ENCODE measurements at places on chromosomes 7 and 10.

DNA sequence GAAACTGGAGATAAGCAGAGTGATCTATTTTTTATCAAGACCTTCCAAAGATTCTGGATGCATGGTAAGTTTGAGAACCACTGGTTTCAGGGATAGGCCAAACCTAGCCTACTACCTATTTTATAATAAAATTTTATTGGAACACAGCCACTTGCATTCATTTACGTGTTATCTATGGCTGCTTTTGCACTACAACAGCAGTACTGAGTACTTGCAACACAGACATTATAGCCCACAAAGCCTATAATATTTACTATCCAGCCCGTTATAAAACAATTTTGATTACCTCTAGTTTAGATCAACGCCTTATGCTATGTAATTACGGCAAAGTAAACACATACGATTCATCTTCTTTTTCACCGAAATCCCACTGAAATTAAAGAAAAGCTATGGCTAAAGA, 18.4 kb downstream of the STEAP1 start:
- DNase-seq: no peak

- DNase-seq: no peak
These were observed 123.1 kb upstream of the PITRM1 start for GRCh38 chr10:3295582-3296151.

- no peak for DNase-seq
These were observed 32.4 kb downstream of the CCSER2 start for GRCh38 chr10:84360637-84361365.

GRCh38 chr7:99046722-99047121, 97.2 kb downstream of the SMURF1 start:
- no peak for DNase-seq

DNA sequence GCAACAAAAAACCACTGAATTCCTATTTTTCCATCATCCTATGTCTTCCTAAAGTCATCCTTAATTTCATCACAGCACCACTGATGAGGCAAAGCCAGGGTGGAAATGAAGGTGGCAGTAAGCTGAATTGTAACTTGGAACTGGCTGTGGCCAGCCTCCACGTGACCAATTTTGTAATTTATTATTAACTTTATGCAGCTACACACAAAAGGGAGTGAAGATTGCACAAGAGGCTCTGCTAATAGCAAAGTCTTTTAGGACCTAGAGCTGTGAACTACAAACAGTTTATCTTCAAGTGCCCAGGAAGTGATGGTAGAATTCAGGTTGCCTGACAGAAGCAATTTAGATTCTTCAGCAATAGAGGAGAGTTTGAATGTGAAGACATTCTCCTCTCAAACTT, 176.4 kb downstream of the CCDC71L start:
- DNase-seq: no peak

GRCh38 chr10:71248210-71248609, 35.8 kb downstream of the UNC5B start:
- DNase-seq: no peak

- no peak for DNase-seq
These were observed 18.3 kb upstream of the WAC start for GRCh38 chr10:28514648-28515047.

DNA sequence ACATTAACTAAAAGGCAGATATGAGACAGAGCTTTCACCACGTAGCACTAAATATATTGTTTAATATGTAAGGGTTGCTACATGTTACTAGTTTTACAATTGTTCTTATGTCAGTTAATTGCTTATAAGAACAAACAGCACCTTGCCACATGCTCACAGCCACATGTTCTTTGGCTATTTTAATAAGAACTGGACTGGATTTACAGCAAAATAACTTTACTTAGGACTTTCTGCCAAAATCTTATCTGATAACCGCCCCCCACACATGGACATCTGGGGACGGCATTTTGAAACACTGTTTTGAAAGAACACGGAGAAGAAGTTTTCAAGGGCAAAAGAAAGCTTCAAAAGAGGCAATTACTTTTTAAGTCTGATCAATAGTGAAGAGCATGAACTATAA, 45.3 kb downstream of the JAZF1 start:
- no peak for DNase-seq

DNA sequence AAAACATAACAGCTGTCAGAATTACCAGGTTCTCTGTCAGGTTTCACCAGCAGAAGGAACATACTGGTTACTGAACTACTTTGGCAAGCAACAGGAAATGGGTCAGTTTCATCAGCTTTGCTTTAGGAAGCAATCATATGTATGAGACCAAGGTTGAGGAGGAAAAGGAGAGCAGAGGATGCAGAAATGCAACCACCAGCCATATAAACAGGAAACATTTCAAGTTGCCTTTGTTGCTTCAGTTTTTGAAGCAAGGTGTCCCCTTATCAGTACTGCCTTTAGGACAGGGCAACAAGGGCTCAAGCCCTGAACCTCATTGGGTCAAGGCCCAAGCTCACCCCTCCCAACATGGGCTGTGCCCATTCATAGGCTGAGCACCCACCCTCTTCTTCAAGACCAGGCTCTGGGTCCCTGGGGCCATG, 10.2 kb downstream of the HIPK2 start:
- no peak for DNase-seq

GRCh38 chr7:157301610-157302120, 35.1 kb upstream of the DNAJB6 start:
- no peak for DNase-seq

GRCh38 chr10:86958901-86959736, 720 bp downstream of the SNCG start:
- DNase-seq: no peak

DNA sequence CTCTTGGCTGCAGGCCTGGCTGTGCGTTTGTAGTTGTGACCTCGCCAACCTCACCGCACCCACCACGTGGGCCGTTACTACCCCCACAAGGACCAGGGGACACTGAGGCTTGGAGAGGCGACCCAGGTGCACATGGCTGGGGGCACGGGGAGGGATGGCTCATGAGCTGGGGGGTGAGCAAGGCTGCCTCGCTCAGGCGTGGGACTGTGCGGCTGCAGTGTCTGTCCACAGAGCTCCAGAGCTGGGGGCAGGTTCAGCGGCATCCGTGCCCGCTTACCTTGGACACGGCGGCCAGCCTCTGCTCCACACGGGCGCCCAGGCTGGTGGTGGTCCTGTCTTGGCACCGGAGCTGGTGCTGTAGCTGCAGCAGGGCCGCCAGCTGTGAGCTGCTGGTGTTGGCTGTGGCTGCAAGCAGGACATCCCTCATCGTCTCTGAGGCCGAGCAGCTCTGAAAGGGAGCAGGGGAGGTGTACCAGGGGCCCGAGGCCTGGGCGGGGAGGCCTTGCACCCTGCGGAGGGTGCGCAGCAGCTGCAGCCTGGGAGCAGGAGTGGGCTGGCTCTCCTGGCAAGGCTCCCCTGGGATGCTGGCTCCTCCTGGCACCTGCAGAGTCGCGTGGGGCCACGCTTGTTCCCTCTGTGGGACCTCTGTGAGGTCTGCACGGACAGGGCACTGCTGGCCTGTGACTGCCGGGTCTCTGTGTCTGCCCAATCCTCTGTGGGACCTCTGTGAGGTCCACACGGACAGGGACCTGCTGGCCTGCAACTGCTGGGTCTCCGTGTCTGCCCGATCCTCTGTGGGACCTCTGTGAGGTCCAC, 60.0 kb upstream of the NKX6-2 start:
- no peak for DNase-seq

- DNase-seq: no peak
These were observed 182.2 kb upstream of the AOAH start for GRCh38 chr7:36906448-36906847.

Data from stimulated activated CD8-positive, alpha-beta memory T cell treated with anti-CD3 and anti-CD28 coated beads, Interleukin-4, amount 100 ng/mL, for 4 hours (primary cell).